ENCODE measurements at places on chromosomes 13 and 19.

DNA sequence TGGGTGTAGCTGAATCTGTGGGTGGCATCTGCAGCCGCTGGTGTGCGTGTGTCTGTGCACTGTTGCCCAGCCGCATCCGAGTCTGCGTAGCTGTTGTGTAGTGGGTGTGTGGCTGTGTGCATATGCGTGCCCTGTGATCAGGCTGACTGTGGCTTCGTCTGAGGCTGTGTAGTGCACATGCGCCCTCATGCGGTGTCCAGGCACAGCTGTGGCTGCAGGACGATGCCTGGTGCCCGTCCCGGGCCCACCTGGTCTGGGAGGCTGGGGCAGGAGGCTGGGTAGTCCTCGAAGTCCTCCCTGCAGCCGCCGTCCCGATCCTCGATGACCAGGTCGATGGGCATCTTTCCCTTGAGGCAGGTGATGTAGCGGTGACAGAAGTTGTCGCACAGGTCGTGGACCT, 4.9 kb downstream of the MEIS3 start:
- peak; percentile 42 for ATAC-seq

- no peak for ATAC-seq
These were observed 16.2 kb downstream of the CAPN12 start for GRCh38 chr19:38727868-38728660.

- ATAC-seq, result no peak
These were observed at the start of gene CNN1 for GRCh38 chr19:11538232-11539036. CNN1 (plus strand) TSS chr19:11538851; CDS start chr19:11538928, 77 bp downstream.

DNA sequence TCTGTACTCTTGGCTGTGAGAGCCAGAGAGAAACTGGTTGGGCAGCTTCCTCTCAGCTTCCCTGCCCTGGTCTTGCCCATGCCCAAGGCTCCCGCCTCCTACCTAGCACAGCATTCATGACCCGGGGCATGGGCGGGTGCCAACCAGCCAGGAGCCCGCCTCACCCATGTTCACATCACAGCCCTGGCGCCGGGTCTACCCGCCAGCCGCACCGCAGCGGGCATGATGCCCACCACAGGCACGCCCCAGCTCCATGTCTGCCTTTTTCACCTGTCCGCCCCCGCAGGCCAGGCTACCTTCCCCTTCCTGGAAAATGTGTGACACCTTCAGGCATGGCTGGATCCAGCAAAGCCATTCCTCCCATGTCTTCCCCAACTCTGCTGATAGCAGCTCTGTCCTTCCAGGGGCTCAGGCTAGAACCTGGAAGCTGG, 42.1 kb downstream of the PTPRS start:
- ATAC-seq, result peak; percentile 95

DNA sequence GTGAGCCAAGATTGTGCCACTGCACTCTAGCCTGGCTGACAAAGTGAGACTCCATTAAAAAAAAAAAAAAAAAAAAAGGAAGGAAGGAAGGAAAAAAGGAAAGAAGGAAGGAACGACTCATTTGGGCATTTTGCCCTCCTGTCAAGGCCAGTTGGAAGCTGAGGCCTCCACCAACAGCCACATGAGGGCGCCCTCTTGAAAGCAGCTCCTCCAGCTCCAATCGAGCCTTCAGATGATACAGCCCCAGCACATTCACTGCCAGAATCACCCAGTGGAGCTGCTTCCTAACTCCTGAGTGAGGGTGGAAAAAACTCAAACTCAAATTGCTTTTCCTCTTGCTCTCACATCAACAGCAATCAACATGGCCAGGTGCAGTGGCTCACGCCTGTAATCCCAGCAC, 40.9 kb downstream of the GNG7 start:
- no peak for ATAC-seq

DNA sequence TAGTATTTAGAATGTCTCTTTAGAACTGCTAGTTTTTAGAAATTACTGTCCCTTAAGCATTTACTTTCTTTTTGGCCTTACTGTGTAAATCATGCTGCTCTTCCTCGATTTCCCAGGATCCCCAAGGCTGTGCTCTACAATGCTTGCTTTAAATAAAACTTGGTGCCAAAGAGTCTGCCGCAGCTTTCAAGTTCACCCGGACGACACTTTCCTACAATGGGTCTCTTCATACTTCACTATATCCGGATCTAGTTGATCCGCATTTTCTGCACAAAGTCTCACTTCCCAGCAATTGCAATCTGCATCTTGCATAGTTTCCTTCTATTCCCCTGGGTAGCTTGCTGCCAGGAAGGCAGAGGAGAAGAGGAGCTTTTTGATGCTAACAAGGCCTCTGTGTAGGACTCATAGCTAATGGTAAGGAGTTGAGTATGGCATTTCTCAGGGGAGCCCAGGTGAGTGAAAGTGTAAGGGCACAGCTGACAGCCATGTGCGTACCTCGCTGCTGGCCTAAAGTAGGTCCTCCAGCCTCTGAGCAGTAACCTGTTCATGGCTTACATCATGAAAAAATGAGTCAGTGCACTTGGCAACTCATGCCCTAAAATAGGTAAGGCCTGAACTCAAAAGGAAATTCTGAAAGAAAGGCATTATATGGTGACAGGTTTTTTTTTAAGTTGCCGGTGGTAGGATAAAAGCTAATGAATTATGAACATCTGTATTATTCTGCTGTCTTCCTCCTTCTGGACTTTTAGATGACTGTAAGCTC, 101.6 kb downstream of the ENOX1 start:
- no peak for ATAC-seq

- ATAC-seq, result no peak
These were observed 2.6 kb downstream of the TPRX2 start for GRCh38 chr19:47861630-47862029.
